AG20443 (cell line): ENCODE measurements at places on chromosomes 6 and 20.
A peak's percentile ranks its signal among the peaks of the same experiment; 100 is the strongest.

DNA sequence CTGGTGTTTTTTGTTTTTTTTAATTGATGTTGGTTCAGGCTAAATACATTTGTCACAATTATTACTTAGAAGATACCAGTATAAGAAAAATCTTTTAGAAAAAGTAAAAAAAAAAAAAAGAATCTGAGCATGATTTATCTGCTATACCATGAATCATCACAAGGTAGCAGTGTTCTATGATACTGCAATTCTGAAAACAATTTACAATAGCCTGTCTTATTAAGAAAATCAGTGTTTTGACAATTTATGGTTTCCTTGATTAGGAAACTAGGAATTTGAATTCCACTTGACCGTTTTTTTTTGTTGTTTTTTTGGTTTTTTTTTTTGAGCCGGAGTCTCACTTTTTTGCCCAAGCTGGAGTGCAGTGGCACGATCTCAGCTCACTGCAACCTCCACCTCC, 9.3 kb upstream of the MAK start:
- no peak for DNase-seq

GRCh38 chr6:100490065-100490464, 25.3 kb upstream of the SIM1 start:
- no peak for DNase-seq

- DNase-seq, result peak; percentile 25
These were observed 64.4 kb upstream of the FUCA2 start for GRCh38 chr6:143575901-143576426.

DNA sequence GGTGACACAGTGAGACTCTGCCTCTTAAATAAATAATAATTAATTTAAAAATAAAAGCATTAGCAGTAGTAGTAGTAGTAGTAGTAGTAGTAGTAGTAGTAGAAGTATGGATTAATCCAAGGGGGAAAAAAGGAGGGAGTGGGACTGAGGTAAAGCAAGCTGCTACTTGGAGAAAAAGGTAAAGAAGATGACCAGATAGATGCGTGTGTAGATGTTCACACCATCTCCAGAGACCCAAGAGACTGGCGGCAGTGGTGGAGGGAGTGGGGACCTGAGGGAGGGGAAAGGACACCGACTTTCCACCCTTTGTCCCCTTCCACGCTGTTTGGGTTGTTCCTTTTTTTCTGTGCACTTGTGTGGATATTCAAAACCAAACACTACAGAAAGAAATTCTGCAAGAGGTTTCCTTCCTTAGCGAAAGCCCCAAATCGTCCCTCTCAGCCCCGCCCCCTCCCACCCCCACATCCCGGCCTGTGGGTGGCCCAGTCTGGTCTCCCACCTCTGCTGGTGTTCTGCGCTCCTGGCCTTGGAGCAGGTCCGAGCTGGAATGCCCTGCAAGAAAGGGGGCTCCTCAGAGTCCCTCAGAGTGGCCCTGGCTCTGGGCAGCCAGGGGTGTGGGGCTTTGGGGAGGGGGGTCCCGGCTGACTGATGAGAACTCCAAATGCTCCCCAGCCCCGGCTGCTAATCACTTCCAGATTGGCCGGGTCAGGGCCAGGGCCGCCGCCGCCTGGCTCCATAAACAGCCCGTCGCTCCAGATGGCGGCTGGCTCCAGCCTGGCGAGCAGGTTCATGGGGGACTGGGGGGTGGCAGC, 60.2 kb downstream of the UBE2V1 start:
- DNase-seq, result no peak

DNA sequence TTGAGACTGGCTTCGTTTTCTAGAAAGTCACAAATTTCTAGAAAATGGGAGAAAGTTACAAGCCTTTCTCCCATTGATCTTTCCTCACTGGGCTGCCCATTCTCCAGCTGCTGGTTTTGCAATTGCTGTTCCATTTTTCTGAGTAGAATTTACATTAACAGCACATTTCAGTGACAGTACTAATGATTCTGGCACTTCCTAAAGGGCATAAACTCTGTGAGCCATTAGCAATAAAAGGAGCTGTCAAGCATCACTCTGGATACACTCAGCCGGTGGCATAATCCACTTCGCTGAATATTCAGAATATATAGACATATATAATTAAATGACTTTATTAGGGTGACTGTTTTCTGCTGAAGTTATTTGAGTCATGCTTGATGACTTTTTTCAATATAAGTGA, 6.7 kb upstream of the SSTR4 start:
- no peak for DNase-seq
